Kidney (tissue), 22 donors: ENCODE measurements at places on chromosomes 2 and 18.

GRCh38 chr18:58144671-58145285, 100.8 kb downstream of the NEDD4L start:
- H3K4me1 ChIP-seq: no peaks in the 10 kb centered on the region
- no peaks in the 10 kb centered on the region for H3K36me3 ChIP-seq
- H3K27ac ChIP-seq: no peak overlapping the region
- no peak for DNase-seq
- H3K27me3 ChIP-seq: no peaks in the 10 kb centered on the region
- H3K4me3 ChIP-seq: no peak overlapping the region

DNA sequence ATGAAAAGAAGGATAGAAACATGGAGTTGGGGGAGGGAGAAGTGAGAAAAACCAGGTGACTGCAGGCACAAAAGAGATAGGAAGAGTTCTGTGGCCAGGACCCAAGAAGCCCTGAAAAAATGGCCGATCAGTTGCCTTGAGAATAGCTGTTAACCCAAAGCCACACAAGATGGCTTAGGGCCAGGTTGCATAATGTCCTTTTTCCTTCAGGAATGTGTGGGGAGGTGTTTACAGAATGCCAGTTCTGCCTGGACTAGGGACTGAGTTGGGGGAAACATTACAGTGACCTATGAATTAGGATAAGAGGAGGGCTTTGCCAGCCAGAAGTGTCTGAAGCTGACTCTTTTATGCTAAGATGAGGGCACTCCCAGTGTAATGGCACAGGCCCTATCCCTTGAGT, 17.1 kb downstream of the FAM110C start:
- H3K4me3 ChIP-seq: no peak overlapping the region
- DNase-seq: no peak
- no peak overlapping the region for H3K27ac ChIP-seq
- H3K27me3 ChIP-seq: no peaks in the 10 kb centered on the region
- H3K4me1 ChIP-seq: no peaks in the 10 kb centered on the region

- H3K4me1 ChIP-seq: no peaks in the 10 kb centered on the region
- H3K27ac ChIP-seq: no peak overlapping the region
- no peaks in the 10 kb centered on the region for H3K36me3 ChIP-seq
- H3K4me3 ChIP-seq: no peak overlapping the region
Observed at GRCh38 chr2:14722904-14723570, 90.5 kb downstream of the LRATD1 start.

DNA sequence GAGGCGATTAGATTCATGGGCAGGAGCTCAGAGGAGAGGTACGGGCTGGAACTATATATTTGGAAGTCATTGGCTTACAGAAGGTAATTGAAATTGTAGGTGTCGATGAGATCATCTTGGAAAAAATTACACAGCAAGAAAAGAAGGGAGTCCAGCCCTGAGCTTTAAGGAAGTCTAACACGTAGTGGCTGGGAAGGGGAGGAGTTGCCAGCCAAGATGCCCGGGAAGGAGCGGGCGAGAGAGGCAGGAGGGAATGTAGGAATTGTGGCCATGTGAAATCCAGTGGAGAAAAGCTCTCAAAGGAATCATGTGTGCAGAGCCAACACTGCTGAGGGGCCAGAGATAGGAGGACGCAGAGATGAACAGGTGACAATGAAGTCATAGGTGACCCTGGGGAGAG, 25.6 kb upstream of the SCYGR1 start:
- no peaks in the 10 kb centered on the region for H3K27me3 ChIP-seq
- H3K27ac ChIP-seq: no peak overlapping the region
- no peak overlapping the region for H3K4me3 ChIP-seq
- no peak for DNase-seq
